ENCODE measurements at places on chromosomes 4 and X. TPM values are rescaled to one million over a fixed set of nuclear protein-coding genes. Genes with fewer than 3 reads are reported as not detected.

- no peak for DNase-seq
These were observed 687 bp upstream of the ZNF275 start for GRCh38 chrX:153333266-153333665.

The PIM2 gene
- total RNA-seq = 2.3 TPM

The ENAM gene
- 0.99 TPM for total RNA-seq

- no peak for DNase-seq
These were observed 45.4 kb downstream of the CC2D2A start for GRCh38 chr4:15515106-15515505.

DNA sequence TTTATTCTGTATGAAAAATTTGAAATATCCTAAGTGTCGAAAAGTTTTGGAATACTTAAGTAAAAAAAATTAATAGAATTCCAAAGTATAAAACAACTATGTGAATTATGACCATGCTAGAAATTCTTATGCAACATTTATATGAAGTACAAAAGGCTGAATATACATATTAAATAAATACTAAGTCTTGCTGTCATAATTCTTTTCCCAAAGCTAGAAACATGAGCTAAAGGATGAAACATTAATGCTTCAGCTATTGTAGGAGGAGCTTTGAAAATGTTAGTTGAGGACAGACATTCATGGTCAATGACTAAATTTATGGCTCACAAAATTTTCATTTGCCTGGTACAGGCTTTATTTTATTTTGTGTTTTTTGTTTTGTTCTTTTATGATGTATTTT lies 207.3 kb downstream of the GABRB1 start:
- no peak for DNase-seq

The RTL5 gene
- 1.6 TPM for total RNA-seq

The CAPN6 gene
- 1.8 TPM for total RNA-seq

DNA sequence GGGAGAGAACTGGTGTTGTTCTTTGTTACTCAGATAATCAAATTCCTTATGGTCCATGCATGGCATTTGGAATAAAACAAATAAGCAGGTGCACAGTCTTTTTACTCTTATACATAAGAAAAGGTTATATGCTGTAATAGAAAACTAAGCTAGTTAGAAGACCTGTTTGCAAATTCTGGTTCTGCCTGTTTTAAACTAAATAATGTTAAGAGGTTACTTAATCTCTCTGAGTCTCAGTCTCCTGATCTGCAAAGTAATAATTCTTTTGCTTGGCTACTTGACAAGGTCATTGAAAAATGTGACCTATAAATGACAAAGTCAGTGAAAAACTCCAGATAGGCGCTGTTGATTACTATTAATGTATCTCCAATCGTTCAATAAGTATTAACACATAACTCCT lies 42.5 kb upstream of the ANXA3 start:
- DNase-seq = no peak

The VCX3B gene
- total RNA-seq = not detected

The LYAR gene
- 12.5 TPM for total RNA-seq

DNA sequence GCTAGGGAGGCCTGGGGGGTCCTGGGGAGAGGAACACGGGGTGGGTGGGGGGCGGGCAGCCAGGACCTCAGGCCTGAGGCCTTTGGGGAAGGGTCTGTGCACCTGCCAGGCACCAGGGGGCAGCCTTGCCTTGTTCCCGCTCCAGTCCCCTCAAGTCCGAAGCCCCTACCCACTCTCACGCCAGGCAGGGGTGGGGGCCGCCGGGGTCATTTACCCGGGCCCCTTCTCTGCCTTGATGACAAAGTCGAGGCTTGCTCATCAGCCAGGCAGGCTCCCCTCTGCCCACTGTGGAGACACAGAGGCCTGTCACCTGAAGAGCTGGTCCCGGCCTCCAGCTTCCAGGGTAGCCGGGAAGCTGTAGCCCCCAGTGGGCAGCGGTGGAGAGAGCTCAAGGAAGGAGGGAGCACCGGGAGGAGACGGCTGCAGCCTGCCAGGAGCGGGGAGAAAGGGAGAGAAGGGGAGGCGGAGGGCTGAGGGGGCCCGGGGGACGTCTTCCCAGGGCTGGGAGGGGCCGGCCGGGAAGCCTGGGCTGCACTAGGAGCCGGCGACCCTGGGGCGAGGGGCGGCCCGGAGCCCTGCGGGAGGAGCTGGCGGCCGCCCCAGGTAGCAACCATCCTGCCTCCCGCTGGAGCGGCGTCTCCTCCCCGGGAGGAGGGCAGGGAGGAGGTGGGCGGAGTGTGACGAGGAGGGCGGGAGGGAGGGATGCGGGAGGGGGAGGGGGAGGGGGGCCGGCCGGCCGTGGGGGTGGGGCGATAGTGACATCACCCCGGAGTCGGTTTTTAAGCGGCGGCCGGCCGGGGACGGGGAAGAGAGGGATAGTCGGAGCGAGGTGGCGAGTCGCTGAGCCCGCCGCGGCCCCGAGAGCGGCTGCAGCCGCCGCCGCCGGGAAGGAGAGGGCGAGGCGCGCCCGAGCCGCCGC lies at the start of gene SLC6A8:
SLC6A8 (plus strand) TSS at position 806 of the 919 bp plus-strand sequence. CDS start 649 bp downstream, outside the sequence.
- peak; percentile 72 for DNase-seq

GRCh38 chrX:100350704-100351489 lies 59.2 kb downstream of the PCDH19 start:
- no peak for DNase-seq

DNA sequence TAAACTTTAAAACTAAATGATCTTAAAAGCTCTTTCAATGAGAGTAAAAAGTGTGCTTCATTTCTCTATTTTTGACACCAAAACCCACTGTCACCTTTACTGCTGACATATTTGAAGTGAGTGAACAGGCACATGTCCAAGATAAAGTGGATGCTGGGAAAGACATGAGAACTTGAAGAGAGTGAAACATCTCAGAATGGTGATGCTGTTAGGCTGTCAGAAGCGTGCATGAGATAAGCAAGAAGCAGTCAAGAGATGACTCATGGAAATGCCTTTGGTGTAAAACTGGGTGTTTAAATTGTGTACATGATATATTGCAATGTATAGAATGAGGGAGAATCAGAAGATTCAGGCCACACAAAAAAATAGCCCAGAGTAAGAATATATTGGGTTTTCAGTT lies 21.8 kb upstream of the GBA3 start:
- DNase-seq = no peak

DNA sequence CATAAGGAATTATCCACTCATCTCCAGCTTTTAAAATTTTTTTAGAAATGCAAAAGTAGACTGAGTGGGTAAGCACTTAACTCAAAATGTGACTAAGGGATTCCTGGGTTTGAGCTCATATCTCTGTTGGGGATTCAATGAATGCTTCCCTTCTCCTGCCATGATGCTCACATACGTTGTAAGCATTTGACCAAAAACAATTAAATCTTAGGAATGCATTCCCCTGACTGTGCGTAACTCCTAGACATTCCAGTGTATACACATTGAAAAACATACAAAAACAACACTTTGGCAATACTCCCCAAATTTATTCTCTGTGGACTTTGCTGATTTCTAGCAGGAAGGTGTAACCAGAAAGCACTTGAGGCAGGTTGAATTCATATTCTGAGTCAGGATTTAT lies 29.8 kb downstream of the SPANXA2 start:
- no peak for DNase-seq

DNA sequence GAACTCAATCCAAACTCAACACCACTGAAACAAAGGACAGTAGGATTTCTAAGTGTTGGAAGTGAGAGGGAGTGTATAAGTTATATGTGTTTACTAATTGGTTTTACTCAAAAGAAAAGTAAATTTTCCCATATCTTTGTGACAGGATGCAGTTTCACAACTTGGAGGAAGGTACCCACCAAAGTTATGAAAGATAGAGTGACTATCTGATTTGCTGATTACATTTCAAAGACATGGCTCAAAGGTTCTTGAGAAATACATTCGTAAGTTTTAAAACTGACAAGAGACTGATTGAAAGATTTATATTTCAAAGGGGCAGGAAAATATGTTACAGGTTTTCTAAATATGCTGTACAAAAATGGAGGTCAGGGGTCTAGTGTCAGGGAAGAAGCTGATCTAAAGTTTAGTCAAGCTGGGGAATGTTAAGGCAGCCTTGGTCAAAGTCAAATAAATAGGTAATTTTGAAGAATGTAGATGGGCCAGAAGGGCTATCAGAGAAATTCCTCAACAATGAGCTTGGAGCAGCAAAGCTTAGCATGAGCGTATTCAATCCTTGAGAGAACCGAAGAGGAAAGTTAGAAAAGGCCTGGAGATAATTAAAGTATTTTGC lies 9.7 kb upstream of the COMMD8 start:
- no peak for DNase-seq

- peak; percentile 52 for DNase-seq
These were observed 848 bp upstream of the KCND1 start for GRCh38 chrX:48972220-48973164.

The AKAP14 gene
- not detected for total RNA-seq

DNA sequence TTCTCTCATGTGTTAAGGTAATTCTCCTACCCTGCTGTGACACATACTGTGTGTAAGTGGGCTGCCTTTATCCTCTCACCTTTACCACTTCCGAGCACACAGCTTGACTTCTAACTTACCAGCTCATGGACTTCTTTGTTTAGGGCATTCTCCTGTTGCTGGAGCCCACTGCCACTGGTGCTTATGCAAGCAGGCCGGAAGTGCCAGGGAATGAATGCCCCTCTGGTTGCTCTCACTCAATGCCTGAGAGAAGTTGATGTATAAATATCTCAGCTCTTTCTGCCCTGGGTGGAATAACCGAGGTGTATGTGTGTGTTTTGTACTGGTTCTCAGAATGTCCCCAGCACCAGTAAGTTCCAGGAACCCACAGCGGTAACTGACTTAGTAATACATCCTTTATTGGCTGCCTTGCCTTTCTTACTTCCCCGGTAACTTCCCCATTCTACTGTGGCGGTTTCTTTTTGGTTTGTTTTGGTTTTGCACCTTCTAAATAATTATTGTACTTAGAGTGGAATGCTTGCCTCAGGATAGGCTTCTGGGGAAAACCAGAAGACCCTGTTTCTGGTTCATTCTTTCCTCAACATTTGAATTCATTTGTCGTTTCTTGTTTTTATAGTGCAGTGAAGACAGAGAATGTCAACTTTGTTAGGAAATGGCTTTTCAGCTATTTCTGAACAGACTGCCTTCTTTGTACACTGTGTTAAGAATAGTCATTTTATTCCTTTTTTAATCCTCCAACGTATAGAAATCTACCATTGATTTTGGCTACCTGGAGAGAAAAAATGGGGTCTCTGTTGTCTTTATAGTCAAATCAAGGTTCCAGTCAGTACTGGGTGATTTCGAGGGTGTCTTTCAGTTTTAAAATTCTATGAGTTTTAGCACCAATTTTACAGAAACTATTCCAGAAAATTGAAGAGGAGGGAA lies 45.4 kb downstream of the CXorf58 start:
- peak; percentile 6 for DNase-seq

GRCh38 chrX:29143756-29144155 lies 556.5 kb downstream of the IL1RAPL1 start:
- no peak for DNase-seq

Data from body of pancreas (tissue), 4 donors.